ENCODE measurements at places on chromosomes 5 and 9.

- DNase-seq = peak; percentile 53
Measured at GRCh38 chr9:113973963-113974413, 97.9 kb downstream of the ZNF618 start.

DNA sequence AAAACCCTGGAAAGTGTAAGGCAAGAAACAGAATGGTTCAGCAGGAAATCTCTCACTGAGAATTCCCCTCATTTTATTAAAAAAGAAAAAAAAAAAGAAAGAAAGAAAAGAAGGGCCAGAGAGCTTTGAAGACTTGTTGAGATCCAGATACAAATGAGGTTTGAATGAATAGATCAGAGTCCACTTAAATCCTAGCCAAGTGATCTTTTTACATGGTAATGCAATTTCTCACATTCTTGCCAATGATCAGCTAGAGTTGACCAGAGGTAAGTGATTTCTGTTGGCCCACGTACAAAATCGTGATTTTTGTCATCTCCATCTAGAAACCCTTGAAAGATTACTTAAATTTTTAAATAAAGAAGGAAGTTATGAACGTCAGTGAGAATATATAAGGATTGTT, 261.5 kb upstream of the PCSK5 start:
- DNase-seq = no peak

- DNase-seq = no peak
Measured at GRCh38 chr9:121593066-121593465, 58.4 kb upstream of the DAB2IP start.

DNA sequence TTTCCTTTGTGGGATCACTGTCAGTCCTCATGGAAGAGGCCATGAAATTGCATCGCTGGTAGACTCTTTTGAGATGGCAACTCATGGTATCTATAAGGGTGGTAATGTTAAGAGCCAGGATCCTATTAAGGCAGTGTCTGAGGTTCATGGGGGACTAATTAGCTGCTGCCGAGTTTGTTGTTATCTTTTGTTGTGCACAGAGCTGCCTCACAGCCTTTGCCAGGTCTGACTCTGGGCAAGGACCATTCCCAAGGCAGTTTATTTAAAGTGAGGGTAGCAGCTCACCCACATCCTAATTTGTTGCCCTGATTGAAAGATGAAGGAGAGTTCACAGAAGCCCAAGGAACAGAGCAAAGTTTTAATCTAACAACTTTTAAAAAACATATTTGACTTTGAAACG, 7.9 kb downstream of the SMARCA2 start:
- DNase-seq = no peak

DNA sequence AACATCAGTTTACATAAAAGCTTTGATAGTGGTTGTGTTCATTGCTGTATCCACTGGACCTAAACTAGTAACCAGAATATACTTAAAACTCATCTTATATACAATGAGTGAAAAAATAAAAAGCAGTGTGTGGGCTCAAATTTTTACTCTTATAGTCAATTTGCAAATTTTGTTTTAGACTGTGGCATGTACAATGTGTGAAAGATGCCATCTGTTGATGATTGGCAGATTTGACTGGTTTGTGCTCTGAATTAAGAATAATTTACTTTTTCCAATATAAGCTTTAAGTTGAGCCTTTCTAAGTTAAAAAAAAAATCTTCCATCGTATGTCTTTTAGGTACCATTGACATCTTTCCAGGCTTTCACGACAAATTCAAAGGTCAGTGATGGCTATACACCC, 42.4 kb upstream of the F2RL1 start:
- no peak for DNase-seq
